ENCODE measurements at places on chromosomes 7 and 10.

DNA sequence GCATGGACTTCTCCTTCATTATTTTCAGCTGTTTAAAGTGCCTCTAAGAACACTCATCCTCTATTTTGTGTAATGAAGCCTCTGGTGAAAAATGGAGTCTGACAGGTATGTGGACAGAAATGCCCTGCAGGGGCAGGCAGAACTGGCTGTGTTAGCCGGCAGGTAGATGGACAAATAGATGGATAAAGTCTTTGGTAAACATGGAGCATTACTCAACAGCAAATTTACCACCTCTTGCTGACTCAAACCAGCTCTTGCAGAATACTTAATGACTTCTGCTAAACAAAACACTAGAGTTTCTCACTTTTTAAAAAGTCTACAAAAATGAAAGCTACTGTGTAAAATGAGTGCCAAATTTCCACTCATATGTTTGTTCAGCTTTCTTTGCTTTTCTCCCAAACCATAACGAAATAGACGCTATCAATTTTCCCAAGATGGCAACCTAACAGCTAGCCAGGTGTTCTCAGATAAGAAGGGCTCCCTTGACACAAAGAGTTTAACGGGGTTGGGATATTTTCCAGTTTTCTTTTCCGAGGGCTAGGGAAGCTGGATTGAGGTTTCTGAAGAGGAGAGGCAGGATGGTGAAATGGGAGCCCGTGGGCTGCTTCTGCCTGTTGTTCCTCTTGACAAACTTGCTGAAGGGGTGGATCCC, 71.9 kb upstream of the HABP2 start:
- no peak for DNase-seq

- no peak for DNase-seq
Observed at GRCh38 chr7:119482671-119483070, 790.3 kb upstream of the KCND2 start.

DNA sequence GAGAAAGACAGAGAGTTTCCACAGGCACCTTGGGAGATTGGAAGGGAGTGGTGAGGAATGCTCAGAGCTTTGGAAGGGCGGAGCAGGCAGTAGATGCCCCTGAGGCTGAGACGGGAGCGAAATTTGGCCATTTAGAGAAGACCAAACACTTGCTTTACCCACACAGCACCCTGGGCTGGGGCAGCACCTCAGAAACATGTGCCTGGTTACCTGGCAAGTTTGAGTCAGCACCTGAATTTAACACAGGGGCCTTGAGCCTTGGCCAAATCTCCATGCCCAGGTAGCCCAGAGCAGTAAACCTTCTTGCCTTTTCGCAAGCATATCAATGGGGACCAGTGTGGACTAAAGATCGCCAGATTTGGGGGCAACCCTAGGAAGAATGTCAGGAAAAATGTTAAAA, 111.9 kb upstream of the NFE2L3 start:
- DNase-seq: no peak

DNA sequence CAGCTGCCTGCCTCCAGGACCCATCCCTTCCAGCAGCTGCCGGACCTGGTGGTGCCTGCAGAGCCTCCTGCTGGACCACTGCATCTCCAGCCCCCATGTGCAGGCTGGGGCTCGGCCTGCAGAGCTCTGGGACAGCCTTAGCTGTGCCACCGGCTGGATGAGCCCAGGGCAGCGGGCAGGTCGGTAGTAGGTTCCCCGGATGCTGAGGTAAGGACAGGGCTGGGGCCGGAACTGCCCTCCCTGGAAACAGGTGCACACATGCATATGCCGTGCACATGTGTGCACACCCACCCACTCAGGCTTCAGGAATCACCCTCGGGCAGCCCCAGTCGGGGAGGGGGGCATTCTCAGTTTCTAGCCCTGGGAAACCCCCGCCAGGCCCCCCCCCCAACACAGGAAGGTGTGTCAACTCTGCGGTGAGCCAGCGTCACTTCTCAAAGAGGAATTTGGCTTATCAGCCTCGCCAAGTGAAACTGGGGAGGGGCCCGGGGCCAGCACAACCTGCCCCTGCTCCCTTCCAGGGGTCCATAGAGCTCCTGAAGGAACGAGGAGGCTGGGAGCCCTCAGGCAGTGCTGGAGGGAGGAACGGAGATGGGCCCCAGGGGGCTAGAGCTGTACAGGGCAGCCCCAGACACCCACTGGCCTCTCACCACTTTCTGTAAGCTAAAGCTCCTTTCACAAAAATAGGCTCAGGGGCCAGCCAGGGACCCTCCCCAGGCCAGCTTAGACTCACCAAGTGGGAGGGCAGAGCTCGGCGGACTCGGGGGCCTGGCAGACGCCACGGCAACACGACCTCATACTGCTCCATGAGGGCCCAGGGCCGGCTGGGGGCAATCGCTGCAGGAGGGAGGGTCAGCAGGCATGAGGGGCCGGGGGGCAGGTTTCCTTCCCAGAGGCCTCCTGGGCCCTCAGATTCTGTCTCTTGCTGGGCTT, 1.7 kb downstream of the ADAM8 start:
- peak; percentile 77 for DNase-seq

- DNase-seq: peak; percentile 55
Observed at GRCh38 chr10:1938317-1938716, 201.0 kb upstream of the ADARB2 start.

DNA sequence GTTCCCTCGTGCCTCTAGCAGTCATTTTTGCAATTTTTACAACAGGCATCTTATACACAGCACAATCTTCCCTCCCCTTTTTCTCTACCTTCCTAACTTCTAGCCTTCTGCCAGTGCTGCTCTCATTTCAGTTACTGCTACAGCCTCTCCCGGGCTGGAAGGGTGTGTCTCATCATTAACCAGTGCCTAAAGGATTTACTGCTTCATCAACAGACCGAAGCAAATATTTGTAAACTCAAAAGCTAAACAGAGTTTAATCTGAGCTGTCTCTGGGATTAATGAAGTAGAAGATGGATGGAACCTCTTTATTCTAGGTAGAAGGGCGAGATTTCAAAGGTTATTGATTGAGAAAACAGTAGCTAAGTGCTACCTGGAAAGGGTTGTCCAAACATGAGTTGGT, 94.3 kb downstream of the PRPF18 start:
- no peak for DNase-seq

GRCh38 chr10:35394411-35394851, 58.1 kb downstream of the CCNY start:
- DNase-seq: no peak

DNA sequence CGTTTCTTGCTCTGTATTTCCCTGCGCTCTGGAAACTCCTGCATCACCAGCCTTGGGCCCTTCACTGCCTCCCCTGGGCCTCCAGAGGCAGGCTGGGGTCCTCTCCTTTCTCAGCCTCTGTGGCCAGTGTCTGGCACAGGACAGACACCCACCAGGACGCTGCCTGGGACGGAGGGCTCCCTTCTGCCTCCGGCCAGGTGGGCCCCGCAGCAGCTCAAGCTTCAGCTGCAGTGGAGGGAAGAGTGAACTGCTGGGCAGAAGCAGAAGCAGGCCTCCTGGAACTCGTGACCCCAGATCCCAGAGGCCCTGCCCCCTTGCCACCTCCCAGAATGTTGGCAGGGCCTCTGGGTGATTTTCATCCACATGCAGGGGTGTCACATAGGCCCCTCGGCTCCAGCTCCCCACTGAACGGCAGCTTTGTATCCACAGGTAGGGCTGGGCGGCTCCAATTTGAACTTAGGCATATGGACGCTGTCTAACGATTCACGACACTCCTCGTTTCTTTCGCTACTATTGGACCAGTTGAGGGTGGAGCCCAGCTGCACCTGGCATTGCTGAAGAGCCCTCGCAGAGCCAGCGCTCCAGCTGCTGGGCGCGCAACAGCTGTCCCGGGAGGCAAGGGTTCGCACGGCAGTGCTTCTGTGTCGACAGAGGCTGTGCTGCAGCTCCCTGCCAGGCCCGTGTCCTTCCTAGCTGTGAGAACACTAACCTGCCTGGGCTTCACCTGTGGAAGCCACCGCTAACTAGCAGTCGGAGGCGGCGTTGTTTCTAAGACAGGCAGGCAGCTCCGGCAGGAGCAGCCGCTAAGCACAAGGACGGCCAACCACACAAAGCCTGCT, 18.4 kb upstream of the GPR146 start:
- DNase-seq: no peak

- no peak for DNase-seq
Observed at GRCh38 chr7:127417346-127417745, 24.8 kb upstream of the ZNF800 start.

- DNase-seq: no peak
Observed at GRCh38 chr10:94902570-94902969, 35.9 kb upstream of the CYP2C9 start.

- no peak for DNase-seq
Observed at GRCh38 chr7:149097088-149097487, 6.6 kb upstream of the ZNF786 start.

DNA sequence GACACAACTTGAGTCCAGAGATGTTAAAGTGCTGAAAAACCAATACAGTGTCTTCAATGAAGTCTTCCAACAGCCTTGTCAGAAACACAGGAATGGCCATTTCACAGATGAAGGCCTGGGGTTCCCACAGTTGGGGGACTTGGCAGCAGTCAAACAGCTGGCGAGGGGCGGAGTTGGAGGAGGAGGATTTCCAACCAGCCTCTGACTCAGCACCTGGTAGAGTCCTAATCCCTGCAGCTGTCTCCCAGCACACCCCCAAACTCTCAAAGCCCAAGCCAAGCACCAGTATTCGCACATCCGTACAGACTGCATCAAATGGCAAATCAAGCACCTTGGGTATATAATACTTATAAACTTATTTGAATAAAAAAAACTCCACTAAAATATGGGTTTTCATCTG, 28.0 kb downstream of the CTBP2 start:
- no peak for DNase-seq

DNA sequence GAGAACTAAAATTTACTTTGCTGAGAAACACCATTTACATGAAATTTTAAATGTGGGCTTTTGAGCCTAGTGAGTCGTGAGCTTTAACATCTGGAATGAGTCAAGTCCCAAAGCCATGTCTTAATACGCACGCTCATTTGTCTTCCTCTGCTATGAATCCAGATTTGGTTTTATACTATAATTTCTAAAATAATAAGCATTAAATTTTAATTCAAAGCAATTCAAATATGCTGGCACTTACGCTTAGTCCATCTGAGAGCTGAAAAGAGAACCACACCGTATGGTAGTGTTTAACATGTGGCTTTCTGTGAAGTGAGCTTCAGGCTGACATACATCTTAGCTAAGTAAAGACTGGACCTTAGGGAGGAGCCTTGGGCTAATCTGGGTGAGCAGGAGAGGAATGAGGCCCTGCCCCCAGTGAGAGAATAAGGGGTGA, 52.2 kb downstream of the CUBN start:
- DNase-seq: no peak

- DNase-seq: no peak
Observed at GRCh38 chr7:107149863-107150262, 18.9 kb upstream of the HBP1 start.

- DNase-seq: no peak
Observed at GRCh38 chr7:10908600-10908999, 65.1 kb upstream of the PHF14 start.

- no peak for DNase-seq
Observed at GRCh38 chr7:13179775-13180523, 492.5 kb downstream of the ARL4A start.

DNA sequence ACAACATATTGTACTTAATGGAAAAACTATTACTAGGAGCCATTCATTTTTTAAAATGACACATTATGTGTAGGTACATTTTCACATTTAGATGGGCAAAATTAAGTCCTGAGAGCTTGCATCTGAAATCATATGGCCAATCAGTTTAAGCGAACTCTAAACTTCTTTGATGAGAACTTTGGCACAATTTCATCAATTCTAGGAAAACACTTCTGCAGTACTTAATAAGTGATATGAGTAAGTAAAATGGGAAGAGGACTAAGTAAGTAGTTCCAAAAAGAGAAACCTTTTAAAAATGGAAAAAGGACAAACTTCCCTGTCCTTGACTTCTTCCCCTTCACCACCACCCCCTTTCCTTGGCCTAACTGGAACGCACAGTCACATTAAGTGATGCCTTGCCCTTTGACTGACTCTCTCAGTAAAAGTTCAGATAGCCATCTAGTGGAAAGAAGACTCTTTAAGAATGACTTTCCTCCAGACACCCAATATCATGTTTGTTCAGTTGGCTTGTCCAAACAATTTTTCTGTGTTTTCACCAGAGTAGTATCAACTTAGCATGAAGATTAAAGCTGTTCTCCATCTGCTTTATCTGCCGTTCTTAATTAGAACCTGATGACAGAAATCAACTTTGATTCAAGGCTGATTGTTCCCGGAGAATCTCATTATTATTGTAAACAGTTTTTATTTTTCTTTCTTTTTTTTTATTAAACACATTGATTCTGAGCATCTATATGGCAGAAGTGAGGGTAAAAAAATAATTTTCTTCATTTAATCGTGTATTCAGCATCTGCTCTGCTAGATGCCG, 45.1 kb downstream of the CNNM2 start:
- DNase-seq: no peak

DNA sequence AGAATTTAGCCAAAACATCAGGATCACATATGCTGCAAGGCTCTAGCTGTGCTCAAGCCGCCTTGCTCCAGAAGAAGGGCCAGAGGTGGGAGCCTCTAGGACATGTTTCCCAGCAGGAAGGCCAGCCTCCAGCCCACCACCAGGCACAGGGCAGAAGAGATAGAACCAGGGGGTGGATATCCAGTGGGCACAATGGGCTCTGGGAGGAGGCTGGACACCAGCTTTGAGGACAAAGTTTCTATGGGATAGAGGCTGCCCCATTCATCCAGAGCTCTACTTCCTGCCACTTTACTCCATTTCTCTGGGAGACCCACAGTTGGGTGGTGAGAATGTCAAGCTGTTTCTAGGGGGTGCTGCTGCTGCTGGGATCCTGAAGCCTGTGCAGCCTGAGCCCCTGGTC, 77.1 kb downstream of the ARHGAP22 start:
- DNase-seq: no peak

GRCh38 chr10:133013463-133013862, 71.1 kb upstream of the CFAP46 start:
- no peak for DNase-seq

- no peak for DNase-seq
Observed at GRCh38 chr7:51255536-51256208, 60.9 kb downstream of the COBL start.

GRCh38 chr7:68319061-68319460, 1279.2 kb upstream of the AUTS2 start:
- DNase-seq: no peak

DNA sequence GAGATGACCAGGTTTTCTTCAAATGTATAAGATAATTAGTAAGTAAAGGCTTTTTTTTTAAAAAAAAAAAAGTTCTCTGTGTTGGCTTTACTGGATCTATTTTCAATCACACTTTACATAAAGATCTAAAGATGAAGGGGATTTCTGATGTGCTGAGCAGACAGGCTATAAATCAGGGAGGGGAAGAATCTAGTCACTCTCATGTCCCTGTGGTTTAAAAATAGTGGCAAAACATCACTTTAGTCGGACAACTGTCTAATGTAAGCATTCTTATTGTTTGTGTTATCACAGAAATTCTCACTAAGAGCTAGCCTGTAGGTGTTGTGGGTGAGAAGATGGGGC, 132.7 kb downstream of the ICA1 start:
- DNase-seq: no peak

GRCh38 chr10:73248259-73248724, 1.2 kb upstream of the DNAJC9 start:
- DNase-seq: no peak

- no peak for DNase-seq
Observed at GRCh38 chr10:110932505-110933180, 13.2 kb downstream of the SHOC2 start.

GRCh38 chr7:140719721-140720120, 23.2 kb downstream of the NDUFB2 start:
- DNase-seq: no peak

Measured in stimulated activated CD4-positive, alpha-beta T cell treated with anti-CD3 and anti-CD28 coated beads, Interleukin-12 subunit alpha, Interleukin-12 subunit beta, amount 100 ng/mL, for 4 hours (primary cell).